NCI-H2171 treated with DMSO at 0.1 percent for 48 hours (cell line): ENCODE measurements at places on chromosomes 5 and 9.
A peak's percentile ranks its signal among the peaks of the same experiment; 100 is the strongest.

DNA sequence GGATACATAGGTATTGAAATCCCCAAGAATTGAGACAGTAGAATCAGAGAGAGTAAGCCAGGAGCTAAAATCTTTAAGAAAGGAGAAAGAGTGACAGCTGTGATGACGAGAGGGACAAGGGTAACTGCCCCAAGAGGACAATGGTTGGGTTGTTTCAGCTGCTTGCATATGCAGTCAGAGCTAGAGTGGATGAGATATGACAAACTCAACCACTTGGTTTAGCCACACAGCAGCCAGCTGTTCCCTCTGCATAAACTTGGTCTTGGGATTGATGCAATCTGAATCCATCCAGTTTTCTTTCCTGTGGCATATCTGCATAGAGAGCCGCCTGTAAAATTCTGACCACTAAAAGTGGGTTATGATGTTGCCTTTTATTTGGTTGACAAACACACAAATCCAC, 100.7 kb downstream of the ZNF622 start:
- no peak for DNase-seq

- DNase-seq: no peak
Measured at GRCh38 chr5:149959406-149960236, 937 bp upstream of the SLC26A2 start.

- no peak for DNase-seq
Measured at GRCh38 chr5:178392386-178392785, 159.8 kb upstream of the PHYKPL start.

DNA sequence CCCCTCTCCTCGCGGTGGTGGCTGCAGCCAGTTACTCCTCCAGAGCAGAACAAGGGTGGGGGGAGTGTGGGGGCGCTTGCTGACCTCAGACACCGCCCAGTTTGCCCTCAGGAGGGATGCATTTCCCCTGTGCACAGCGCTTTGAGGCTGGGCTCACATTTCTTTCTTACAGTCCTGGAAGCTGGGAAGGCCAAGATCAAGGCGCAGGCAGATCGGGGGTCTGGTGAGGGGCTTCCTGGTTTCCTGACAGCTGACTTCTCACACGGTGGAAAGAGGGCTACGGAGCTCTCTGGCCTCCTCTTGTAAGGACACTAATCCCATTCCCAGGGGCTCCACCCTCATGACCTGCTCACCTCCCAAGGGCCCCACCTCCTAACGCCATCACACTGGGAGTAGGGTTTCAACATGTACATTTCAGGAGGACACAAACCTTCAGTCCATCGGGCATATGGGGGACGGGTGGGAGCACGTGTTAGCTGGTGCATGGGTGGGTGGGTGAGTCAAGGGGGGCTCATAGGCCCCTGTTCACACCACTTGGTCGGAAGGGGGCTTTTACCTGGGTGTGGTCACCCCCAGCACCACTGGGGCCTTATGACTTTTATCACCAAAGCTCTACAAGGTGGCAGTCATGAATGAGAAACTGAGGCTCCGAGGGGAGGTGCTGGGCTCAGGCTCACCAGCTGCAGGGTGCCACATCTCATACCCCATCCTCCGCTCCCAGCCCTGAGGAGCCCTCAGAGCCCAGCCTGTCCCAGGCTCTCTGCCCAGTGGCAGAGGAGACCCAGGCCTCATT, 7.7 kb upstream of the SCGB3A1 start:
- DNase-seq: no peak

- no peak for DNase-seq
Measured at GRCh38 chr5:94700592-94700991, 82.1 kb downstream of the SLF1 start.

GRCh38 chr5:115098041-115098702, 71.5 kb downstream of the TRIM36 start:
- peak; percentile 21 for DNase-seq
